ENCODE measurements at places on chromosomes 3 and 15. TPM values are rescaled to one million over a fixed set of nuclear protein-coding genes. Genes with fewer than 3 reads are reported as not detected.

The PLOD2 gene
- 113 TPM for total RNA-seq

The SEMA3B gene
- 8.8 TPM for total RNA-seq

The SMAD6 gene
- total RNA-seq: 26.9 TPM

The CIP2A gene
- 19.0 TPM for total RNA-seq

The RGMA gene
- total RNA-seq: 0.56 TPM

The ACTR8 gene
- total RNA-seq: 17.4 TPM

The FAM107A gene
- 0.18 TPM for total RNA-seq

The MINAR1 gene
- total RNA-seq: 0.30 TPM

The CPLX3 gene
- not detected for total RNA-seq

The GOLGA6A gene
- total RNA-seq: 0.07 TPM

The TMEM207 gene
- total RNA-seq: not detected

The FMN1 gene
- total RNA-seq: 0.38 TPM

The PAQR5 gene
- total RNA-seq: 97.0 TPM

The SMCO1 gene
- not detected for total RNA-seq

The CNTN3 gene
- total RNA-seq: not detected

The NR1I2 gene
- total RNA-seq: not detected

The MGLL gene
- 65.4 TPM for total RNA-seq

The ITIH1 gene
- total RNA-seq: not detected

The SH2D7 gene
- total RNA-seq: not detected

The WDR72 gene
- total RNA-seq: 6.1 TPM

The MKRN3 gene
- total RNA-seq: 1.6 TPM

The CRYGS gene
- 0.83 TPM for total RNA-seq

The RTP3 gene
- not detected for total RNA-seq

The TUBGCP5 gene
- 26.2 TPM for total RNA-seq

The SGO1 gene
- total RNA-seq: 16.1 TPM

The GPR171 gene
- total RNA-seq: not detected

The CHCHD6 gene
- 21.4 TPM for total RNA-seq

The LIPC gene
- 0.09 TPM for total RNA-seq

The DUSP7 gene
- total RNA-seq: 19.8 TPM

The HGD gene
- total RNA-seq: 22.1 TPM

The AADAC gene
- 15.8 TPM for total RNA-seq

The TMEM212 gene
- total RNA-seq: not detected

The QRICH1 gene
- 37.1 TPM for total RNA-seq

The SPG21 gene
- 122 TPM for total RNA-seq

The CHDH gene
- 1.7 TPM for total RNA-seq

The HDC gene
- total RNA-seq: 0.08 TPM

The SH3BP5 gene
- 17.7 TPM for total RNA-seq

The IL17RD gene
- total RNA-seq: 1.4 TPM

The TIGIT gene
- not detected for total RNA-seq

The OIP5 gene
- total RNA-seq: 13.0 TPM

The SPINK8 gene
- total RNA-seq: not detected

The TMCO5A gene
- not detected for total RNA-seq

The SERPINI2 gene
- total RNA-seq: not detected

The C2CD4A gene
- total RNA-seq: 0.17 TPM

The ATP8B4 gene
- total RNA-seq: 0.79 TPM

The RLBP1 gene
- total RNA-seq: not detected

The CACNA2D2 gene
- 0.50 TPM for total RNA-seq

The P2RY12 gene
- not detected for total RNA-seq

The GPR156 gene
- total RNA-seq: 0.48 TPM

The COL7A1 gene
- 149 TPM for total RNA-seq

The DZIP1L gene
- 9.8 TPM for total RNA-seq

The HRG gene
- total RNA-seq: not detected

The JMJD7 gene
- 3.4 TPM for total RNA-seq

The CASR gene
- not detected for total RNA-seq

The IMPDH2 gene
- total RNA-seq: 161 TPM

The SLC22A13 gene
- total RNA-seq: not detected

The SNUPN gene
- 30.5 TPM for total RNA-seq

The HIGD2B gene
- total RNA-seq: not detected
